ENCODE measurements at places on chromosomes 7 and 10.

GRCh38 chr7:140022582-140023211, 40.1 kb downstream of the PARP12 start:
- DNase-seq = no peak

GRCh38 chr10:68303849-68304412, 27.9 kb upstream of the HNRNPH3 start:
- no peak for DNase-seq

DNA sequence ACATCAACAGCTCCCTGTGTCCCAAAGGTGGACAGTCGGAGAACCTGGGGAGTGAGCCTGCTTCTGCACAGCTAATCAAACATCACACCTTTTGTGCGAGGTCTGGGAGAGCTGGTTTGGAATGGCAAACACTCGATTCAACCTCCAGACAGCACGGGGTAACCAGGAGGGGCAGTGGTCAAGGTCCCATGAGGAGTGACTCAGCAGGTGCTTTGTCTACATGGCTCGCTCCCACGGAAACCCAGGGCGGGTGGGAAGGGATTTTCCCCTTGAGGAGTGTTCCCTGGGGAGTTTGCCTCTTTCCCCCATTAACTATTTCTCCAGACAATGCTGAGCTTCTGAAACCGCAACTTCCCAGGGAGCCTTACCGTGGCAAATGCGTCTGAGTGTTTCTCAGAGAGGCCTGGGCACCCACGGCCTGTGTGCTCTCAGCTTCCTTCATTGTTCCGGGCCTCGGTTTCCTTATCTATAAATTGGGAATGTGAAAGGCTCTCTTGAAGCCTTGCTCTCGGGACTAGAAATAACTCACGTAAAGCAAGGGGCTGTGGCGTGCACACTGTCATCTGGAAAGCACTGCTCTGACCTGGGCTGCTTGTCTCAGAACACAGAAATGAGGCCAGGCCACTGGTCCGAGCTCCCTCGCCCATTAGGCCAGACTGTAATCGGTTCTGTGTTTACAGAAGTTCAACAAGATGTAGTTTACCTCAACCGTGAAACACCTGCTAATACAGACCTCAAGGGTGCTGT, 14.0 kb upstream of the GTPBP4 start:
- DNase-seq = no peak

GRCh38 chr10:50275650-50276235, 24.4 kb upstream of the ASAH2 start:
- DNase-seq = peak; percentile 1

- no peak for DNase-seq
These were observed 240.1 kb upstream of the ADARB2 start for GRCh38 chr10:1977461-1977860.

DNA sequence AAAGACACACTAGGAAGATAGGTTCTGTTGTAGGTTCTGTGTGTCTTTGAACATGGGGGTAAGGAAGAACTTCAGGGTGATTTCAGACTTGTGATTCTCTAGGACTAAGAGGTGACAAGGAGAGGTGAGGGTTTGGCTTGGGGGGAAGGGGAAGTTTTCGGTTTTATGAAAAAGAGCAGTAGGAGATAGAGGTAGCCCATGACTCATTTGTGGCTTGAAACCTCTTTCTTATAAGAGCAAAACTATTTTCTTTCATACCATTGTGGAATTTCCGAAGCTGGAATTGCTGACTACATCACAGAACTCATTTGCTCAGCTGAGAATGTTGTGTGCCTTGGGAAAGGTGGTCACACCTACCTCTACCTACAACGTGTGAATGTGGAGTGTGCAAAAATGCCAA, 39.6 kb upstream of the IKZF1 start:
- DNase-seq = no peak

All from stimulated activated naive CD4-positive, alpha-beta T cell (primary cell).